ENCODE measurements at places on chromosomes 3 and 15.
A peak's percentile ranks its signal among the peaks of the same experiment; 100 is the strongest.

DNA sequence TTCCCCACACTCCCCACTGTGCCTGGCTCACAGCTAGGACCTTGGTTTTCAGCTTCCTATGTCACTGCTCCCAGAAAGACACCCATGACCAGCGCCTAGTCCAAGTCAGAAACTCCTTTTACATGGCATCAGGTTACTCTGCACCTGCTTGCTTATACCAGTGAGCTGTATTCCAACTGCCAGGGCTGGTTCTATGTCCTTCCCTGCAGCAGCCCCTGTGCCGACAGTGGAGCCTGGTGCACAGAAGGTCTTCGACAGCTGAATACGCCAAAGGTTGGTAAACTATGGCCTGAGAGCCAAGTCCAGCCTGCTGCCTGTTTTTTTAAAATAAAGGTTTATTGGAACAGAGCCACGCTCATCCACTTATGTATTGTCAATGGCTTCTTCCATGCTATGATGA, 102.5 kb downstream of the IQSEC1 start:
- DNase-seq: no peak

DNA sequence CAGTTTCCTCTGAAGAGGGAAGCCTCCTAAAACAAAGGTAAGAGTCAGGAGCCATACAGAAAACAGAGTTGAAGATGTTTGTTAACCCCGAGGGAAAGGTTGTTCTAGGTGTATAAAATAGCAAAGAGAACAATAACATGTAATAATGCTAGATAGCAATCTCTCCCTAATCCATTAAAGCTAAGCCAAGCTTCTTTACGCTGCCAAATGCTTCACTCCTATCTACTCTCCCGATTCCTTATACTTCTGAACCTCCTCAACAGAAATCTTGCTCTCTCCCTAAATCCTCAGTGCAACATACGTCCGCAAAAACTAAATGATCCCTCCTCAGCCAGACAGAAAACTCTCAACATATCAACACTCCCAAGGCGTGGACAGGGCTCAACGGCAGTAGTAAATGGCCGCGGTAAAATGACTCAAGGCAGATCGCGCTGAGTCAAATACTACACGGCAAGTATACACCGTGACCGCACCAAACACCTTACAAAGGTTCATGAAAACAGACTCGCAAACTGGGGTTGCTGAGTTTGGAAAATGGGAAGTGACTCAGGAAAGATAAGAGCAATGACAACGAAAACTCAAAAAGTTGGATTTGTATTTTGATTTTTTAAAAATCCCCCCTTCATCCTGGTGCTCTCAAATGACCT, 682 bp downstream of the CLDND1 start:
- DNase-seq: peak; percentile 23

GRCh38 chr3:139440639-139441556, 35.4 kb downstream of the RBP2 start:
- no peak for DNase-seq

DNA sequence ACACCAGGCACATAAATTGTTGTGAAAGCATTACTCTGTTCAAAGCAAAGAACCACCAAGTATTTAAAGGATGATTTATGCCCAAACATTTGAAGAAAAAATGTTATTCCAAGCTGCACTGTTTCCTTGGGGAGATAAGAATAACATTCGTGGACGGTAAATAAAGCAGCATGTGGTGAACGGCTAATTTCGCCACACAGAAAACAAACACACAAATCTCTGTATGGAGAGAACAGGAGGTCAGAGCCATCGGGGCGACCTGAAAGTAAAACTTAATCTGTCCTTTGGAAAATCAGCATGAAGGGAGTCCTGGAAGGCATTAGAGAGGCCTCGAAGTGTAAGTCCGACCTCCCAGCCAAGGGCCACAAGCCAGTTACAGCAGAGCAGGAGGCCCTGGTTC, 27.1 kb upstream of the GABRG3 start:
- DNase-seq: no peak

- no peak for DNase-seq
Measured at GRCh38 chr3:122247087-122247824, 63.8 kb downstream of the CASR start.

GRCh38 chr15:80060356-80061006, 1.0 kb downstream of the ZFAND6 start:
- DNase-seq: peak; percentile 3

- DNase-seq: no peak
Measured at GRCh38 chr15:77350792-77351191, 69.1 kb downstream of the PEAK1 start.

All from stimulated activated CD8-positive, alpha-beta memory T cell treated with anti-CD3 and anti-CD28 coated beads, Interleukin-4, amount 100 ng/mL, for 1 hour (primary cell).